ENCODE measurements at places on chromosomes 11 and 22.

GRCh38 chr11:11463405-11463804 is 110.4 kb upstream of the CSNK2A3 start:
- DNase-seq, result no peak

- no peak for DNase-seq
These were observed 101.9 kb downstream of the LRRC32 start for GRCh38 chr11:76568621-76569020.

DNA sequence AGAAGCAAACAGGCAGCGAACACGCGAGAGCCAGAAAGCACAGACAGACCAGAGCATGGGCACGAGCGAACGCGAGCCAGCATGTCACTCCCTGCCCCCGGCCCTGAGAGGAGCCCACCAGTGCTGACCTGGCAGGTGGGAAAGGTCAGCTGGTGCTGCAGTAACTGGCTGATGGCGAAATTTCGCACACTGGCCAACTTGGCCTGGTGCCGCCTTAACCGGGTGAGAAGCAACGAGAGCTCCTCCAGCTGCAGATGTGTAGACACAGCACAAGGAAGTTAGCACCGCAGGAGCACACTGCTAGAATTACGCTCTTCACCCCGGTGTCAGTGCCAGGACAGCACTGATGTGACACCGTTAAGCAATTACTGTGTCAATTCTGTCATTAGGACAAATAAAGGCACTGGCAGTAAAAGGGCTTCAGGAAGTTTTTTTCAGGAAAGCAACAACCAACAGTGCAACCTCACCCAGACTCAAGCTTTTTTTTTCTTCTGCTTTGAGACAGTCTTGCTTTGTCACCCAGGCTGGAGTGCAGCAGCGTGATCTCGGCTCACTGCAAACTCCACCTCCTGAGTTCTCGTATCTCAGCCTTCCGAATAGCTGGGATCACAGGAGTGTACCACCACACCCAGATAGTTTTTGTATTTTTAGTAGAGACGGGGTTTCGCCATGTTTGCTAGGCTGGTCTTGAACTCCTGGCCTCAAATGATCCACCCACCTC is 76.8 kb downstream of the C11orf58 start:
- DNase-seq, result no peak

GRCh38 chr11:24661331-24661730 is 164.5 kb downstream of the LUZP2 start:
- no peak for DNase-seq

GRCh38 chr11:62708392-62708791 is 916 bp downstream of the GNG3 start:
- DNase-seq, result no peak

GRCh38 chr11:78078218-78079167 is 1.2 kb downstream of the NDUFC2 start:
- no peak for DNase-seq
